ENCODE measurements at places on chromosomes 13 and 19.
A peak's percentile ranks its signal among the peaks of the same experiment; 100 is the strongest.

DNA sequence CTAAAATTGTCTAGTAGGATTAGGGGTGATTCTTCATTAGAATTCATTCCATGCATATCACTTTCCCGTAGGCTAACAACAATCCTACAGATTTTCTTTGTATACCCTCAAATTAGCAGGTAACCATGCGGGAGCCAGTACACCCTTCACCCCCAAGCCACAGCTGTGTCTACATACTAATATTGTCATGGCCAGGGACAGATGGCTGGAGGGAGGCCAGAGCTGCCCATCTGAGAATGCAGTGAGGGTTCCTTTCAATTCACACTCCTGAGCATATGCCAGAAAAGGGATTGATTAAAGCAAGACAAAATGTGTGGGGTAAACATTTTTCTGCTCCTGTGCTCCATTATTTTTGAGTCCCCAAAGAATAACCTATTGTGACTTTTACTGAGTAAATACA lies 68.9 kb downstream of the FREM2 start:
- DNase-seq: no peak

GRCh38 chr13:40494513-40494912 lies 171.9 kb downstream of the FOXO1 start:
- no peak for DNase-seq

DNA sequence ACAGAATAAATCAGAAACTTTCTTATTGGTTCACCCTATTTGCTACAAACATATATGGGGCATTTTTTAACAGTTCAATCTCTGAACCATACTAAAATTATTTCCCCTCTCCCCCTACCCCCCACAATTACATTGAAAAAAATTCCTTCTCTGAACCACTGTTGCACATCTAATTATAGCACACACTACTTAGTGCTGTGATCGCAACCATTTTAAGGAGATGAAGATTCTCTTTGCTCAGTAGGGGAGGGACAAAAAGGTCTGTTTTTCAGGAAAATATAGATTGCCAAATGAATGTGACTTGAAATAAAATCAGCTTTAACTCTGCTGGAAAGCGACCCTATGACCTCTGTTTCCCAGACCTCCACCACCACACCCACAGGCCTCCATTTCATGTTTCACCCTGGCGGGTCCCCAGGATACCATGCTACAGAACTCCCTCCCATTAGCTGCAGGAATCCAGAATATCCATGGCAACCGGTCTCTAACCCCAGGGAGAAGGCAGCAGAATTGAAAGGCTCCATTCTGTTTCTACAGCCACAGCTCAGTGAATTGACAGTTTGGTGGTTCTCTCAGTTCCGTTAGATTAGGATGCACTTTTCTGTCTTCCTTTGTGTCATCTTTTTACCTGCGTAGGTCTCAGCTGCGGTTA lies 286.3 kb downstream of the TBC1D4 start:
- DNase-seq: no peak

GRCh38 chr19:29664753-29665214 lies 477 bp upstream of the PLEKHF1 start:
- DNase-seq: no peak

DNA sequence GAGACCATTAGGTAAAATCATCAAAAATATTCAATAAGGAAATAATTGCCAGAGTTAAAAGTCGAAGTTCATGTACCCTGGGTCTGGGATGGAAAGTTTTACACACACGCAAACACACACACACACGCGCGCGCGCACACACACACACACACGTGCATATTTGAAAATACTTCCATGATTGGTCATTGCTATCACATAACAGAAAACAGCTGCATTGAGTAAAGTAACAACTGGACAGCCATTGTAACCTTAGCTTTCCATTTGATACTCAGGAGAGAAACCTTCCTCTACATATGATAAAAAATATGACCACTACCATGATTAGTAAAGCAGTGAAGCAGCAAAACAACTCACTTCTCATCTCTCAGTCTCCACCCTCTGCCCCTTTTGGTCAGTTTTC lies 490.0 kb upstream of the SGCG start:
- DNase-seq: no peak

DNA sequence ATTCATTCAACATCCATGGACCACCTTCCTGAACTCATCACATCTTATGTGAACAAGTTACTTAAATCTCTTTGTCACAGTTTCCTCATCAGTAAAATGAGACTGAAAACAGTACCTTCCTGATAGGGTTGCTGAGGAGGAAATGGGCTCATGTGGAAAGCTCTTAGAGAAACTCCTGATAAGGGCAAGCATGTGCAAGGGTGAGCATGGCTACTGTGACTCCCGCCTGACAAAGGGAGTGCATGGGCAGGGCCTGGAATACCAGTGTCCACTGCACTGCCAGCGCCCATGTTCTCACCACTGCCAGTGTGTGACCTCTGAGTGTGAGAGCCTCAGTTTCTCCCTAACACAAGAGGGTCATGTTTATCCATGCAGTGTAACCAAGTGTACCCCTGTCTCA lies 27.3 kb upstream of the IL17D start:
- DNase-seq: no peak

DNA sequence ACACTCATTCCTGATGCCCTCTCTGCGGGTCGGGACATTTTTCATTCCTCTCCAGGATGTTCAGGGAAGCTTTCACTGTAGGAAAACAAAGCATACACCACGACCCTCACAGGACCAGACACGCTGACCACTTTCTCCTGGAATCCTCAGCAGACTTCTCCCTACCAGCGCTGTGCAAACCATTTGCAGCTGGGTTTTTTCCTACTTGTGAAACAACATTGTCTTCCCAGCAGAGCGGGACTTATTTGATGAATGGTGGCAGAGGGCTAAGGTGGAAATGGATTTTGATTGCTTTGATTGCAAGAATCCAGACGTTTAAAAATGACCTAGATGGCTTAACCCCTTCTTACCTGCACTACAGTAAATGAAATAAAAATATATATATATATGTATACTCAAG lies 265.9 kb downstream of the TBC1D4 start:
- DNase-seq: no peak

- DNase-seq: no peak
Observed at GRCh38 chr13:33217256-33217655, 68.3 kb downstream of the STARD13 start.

- no peak for DNase-seq
Observed at GRCh38 chr19:32372726-32373517, 27.5 kb downstream of the ZNF507 start.

DNA sequence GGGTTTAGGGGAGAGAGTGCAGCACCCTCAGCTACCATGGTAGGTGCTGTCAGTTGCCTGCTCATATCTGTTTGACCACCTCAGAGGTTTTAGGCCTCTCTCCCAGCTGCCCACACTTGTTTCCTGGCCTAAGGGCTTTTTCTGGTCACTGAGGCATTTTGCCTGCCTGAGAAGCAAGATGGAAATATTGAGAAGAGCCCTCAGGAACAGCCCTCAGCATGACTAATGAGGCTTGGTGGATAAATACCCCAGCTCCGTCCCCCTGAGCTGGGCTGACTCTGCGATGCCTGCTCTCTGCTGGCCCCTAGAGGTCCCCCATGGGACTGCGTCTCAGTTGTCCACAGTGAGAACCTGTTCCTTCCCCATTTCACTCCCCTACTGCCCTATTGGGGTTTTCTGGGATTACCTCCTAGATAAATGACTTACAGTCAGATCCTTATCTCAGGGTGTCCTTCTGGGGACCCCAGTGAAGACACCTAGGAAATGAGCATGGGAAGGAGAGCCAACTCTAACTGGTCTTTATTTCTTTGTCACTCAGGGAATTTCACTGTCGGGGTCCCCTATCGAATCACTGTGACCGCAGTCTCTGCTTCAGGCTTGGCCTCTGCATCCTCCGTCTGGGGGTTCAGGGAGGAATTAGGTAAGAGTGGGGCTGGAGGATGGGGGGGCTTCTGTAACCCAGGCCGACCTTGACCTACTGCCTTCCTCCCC lies 13.3 kb downstream of the PALM3 start:
- DNase-seq: peak; percentile 62

DNA sequence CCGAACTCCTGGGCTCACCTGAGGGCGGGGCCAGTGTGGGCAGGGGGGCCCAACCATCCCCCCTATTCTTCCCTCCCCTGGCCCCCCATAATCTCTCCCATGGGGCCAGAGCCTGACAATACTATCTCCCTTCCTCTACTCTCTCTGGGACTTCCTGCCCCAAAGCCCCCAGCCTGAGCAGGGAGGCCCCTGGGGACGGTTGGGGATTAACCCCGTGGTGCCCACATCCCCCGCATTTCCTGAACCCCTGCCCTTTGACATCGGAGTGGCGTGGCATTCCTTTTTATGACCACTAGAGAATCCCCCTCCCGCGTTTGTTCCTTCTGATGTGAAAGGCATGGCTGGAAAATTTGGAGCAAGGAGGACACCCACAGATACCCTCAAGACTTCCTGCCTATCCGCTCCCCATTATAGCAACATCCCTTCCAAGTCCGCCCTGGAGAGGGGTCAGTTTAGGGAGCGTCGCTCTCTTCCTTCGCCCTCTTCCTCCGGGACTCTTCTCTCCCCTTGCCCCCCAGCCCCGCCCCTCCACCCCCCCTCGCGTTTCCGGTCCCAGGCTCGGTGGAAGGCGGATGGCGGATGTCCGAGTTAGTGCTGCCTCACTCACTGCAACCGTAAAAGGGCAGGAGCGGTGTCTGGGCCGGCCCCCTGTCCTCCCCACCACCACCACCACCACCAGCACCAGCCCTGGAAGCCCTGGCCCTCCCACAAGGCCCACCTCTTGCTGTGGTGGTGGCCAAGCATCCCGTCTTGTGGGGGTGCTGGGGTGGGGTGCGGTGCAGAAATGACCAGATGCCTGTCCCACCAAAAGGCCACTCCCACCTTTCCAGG lies 1.8 kb downstream of the VASP start:
- DNase-seq: peak; percentile 87

DNA sequence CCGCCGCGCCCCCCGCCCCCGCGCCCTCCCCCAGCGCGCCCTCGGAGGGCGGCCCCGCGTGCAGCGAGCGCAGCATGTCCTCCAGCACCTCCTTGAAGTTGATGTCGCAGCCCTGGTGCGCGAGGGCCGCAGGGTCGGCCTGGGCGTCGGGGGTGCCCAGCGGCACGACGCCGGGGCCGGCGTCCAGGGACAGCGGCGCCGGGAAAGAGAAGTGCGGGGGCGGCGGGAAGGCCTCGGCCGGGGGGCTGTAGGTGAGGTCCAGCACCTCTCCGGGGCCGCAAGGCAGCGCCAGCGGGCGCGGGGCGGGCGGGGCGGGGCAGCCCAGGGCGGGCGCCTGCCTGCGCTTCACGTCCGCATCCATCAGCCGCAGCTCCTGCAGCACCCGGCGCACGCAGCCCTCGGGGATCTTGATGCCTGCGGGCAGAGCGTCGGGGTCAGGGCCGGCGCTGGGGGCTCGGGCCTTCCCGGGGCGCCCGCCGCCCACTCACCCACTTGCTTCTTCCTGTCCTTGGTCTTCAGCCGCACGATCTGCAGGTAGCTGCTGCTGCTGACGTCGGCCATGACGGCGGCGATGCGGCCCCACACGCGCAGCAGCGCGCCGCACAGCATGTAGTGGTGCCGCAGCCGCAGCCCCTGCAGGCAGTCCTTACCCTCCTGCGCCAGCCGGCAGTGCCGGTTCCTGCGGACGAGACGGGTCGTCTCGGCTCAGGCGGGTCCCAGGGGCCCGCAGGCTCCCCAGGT lies 4.7 kb downstream of the GPX4 start:
- DNase-seq: no peak

- no peak for DNase-seq
Observed at GRCh38 chr13:90414691-90415596, 932.5 kb upstream of the MIR17HG start.

DNA sequence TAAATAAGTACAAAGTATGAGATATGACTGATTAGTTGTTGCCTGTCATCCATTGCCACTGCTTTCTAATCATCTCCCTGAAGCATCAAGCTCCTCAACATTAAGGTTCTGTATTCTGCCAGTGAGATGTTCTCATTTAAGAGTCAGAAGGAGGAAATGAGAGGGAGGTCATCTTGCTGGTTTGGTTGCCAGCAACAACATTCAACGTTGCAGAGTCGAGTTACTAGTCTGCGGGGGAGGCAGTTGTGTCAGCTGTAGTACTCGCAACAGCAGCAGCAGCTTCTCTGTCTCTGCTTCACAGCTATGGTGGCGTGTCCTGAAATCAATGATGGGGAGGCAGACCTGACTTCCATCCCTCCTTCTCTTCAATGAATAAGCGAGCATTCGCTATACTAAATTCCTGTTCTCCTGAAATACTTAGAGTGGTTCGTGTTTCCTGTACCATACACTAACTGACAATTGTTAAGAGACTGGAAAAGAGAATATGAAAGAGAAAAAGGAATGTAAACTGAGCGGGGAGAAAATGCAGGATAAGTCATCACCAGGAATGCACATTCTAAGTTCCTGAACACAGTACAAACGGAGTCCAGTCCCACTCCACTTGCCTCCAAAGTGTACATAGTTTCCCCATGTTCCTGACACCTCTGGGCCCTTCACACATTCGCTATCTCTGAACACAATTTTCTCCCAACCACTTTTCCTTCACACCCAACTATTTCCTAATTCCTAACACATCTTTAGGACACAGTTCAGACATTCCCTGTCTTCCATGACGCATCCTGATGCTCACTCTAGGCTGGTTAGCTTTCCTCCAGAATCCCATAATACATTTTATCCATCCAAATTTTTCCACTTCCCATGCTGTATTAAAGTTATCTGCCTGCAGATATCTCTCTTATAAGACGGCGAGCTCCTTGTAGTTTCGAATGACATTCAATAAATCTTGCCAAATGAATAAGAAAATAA lies 263.0 kb downstream of the KLF12 start:
- no peak for DNase-seq

GRCh38 chr13:66102864-66103263 lies 1127.3 kb downstream of the PCDH9 start:
- DNase-seq: no peak

DNA sequence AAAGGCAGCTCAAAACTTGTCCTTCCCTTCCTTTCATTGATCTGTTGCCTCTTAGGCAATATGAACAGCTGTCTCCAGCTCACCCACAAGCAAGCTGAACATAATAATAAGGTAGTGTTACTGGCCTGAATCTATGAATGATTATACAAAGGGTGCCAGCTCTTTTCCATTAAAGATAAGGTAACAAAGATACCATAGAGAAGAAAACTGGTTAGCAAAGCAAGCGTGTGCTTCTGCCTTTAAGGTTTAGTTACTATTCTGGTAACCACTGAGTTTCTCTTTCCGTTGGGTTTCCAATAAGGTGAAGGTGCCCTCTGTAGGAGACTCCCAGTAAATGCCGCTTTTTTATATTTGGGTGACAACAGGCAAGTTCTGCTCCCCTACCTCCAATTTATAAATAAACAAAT lies 12.1 kb upstream of the DACH1 start:
- peak; percentile 45 for DNase-seq

DNA sequence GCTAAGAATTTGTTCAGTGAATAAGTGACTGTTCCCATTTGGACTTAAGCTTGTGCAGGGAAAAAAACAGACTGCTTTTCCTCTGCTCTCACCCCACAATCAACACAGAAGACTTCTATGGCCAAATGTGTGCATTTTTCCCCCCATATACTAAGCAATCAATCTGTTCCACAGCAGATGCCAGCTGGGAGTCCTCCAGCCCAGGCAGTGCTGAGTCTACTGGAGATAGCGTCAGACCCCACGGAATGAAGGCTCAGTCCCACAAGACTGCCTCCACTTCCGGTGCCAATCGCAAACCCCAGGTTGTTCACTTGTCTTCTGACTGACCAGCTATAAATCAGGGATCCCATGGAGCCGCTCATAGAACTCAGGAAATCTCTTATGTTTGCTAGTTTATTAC lies 69.5 kb upstream of the ANKRD10 start:
- DNase-seq: no peak

GRCh38 chr19:46902402-46902766 lies 41.6 kb downstream of the ARHGAP35 start:
- no peak for DNase-seq
